Prostate gland (tissue), 2 donors: ENCODE measurements at places on chromosomes 2 and 18. TPM values are rescaled to one million over a fixed set of nuclear protein-coding genes. Genes with fewer than 3 reads are reported as not detected.

Gene DSG1
- 5.5 TPM for total RNA-seq

Gene HES6
- 2.9 TPM for total RNA-seq

Gene NEB
- 57.9 TPM for total RNA-seq

Gene DAPL1
- not detected for total RNA-seq

GRCh38 chr2:231717281-231718171, 9.2 kb downstream of the PTMA start:
- no peak for DNase-seq

GRCh38 chr2:182636699-182637098, 79.4 kb upstream of the DNAJC10 start:
- DNase-seq = no peak

DNA sequence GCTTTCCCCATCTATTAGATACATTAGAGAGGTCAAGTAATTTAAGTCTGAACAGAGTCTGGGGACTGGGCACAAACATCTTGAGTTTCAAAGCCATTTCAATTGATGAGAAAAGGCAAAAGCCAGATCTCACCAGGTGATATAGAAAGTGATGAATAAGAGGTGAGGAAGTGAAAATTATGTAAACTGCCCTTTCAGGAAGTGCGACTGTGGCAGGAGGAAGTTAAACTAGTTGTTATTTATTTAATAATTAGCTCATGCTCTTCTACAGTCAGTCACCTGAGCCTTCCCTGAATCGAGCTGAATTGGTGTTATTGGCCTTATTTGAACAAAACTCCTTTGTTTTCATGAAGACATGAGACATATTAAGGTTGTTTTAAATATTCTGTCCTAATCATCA, 115.1 kb downstream of the CDH20 start:
- DNase-seq = no peak

DNA sequence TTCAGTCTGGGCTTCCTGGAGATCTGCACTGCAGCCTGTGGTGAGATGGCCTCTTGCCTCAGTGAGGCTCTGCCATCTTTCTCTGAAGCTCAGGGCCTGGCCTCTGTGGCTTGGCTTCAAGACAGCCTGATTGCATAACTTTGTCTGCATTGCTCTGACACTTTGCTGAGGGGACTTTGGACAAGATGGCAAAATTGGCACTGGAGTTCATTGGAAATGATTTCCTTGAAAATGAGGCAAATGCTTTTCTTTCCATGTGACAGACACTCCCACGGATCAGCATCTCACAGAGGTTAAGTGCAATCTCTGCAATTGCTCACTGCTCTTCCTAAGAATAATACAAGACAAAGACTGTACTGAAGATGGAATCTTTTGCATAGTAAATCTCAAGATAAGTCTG, 166.8 kb downstream of the KCNS3 start:
- no peak for DNase-seq

DNA sequence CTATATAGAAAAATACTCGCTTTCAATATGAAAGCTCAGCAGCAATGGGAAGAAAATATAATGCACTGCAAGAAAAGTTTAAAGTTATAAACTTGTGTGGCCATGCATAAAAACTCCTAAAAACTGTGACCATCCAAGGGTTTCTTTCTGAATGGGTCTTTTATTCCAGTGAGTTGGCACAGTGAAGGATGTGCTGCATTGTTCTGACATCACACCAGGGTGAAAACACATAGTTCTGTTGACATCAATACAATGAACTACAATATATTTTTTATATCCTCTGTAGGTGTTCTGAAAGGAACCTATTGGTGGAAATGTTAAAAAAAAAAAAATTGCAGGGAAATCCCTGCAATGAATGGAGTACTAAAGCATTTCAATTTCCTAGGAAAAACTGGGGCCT, 80.2 kb downstream of the CDH20 start:
- DNase-seq = no peak

- DNase-seq = no peak
These were observed 40.0 kb upstream of the GPC1 start for GRCh38 chr2:240395448-240395847.

DNA sequence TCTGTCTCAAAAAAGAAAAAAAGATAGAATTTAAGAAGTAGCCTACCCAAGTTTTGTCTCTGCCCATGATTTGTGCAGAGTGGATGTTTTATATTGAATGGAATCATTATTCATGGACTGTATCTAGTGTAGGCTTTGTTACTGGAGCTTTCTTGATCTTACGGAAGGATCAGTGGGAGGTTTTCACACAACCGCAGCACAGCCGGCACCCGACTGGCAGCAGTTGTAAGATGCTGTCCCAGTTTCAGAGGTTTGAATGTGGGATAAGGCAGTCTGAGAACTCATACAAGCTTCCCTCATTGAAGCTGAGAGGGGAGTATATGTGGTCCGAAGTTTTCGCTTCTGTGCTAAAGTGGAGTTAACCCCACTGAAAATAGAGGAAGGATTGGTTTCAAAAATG, 19.7 kb upstream of the SAG start:
- no peak for DNase-seq

DNA sequence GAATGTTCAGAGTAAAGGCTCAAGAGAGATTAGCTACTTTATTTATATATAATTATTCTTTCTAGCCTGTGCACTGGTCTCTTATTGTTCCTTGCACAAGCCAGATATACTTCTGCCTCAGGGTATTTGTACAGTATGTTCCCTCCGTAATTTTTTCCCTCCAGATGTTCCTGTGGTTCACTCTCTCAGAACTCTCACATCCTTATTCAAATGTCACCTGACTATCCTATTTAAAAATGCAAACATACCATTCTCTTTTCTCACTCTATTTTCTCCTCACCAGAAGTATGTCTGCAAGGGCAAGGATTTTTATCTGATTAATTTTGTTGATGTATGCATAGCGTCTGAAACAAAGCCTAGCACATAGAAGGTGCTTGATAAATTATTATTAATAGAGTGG, 64.0 kb upstream of the CERS6 start:
- no peak for DNase-seq

GRCh38 chr2:75600461-75601011, 39.8 kb upstream of the EVA1A start:
- no peak for DNase-seq
